ENCODE measurements at places on chromosomes 3 and 15.

GRCh38 chr3:145015253-145015652, 1043.6 kb downstream of the DIPK2A start:
- no peak for DNase-seq

GRCh38 chr3:129519896-129520715, 8.3 kb upstream of the RHO start:
- no peak for DNase-seq

DNA sequence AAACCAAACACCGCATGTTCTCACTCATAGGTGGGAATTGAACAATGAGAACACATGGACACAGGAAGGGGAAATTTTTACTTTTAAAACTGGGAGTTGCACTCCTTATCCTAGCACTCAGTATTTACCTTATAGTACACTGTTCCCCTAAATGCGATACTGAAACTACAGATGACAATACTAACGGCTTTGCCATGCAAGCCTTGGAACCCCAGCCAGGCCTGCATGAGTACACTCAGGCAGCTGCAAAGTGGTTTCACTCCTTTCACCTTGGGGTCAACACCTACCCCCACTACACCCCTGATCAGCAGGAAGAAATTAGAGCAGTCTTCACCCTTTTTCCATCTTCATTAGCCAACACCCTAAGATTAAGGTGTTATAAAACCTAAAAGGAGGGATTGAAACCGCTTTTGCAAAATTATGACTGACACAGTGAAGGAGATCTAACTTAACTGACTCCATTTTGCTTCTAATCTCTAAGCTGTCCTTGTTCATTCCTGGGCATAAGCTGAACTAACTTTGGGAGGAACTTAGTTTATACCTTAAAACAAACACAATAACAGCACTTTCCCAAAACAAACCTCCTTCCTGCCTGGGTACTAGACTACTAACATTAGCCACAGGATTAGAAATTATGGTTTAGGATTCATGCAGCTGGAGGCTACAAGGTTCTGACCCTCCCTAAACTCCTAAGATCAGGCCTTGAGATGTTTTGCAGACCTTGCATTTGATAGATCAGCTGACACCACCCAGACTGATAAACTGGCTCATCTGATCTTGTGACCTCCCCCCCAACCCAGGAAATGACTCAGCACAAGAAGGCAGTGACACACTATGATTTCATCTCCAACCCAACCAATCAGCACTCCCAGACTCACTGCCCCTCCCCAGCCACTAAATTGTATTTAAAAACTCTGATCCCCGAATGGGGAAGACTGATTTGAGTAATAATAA, 452.1 kb upstream of the PPP2R3A start:
- DNase-seq, result no peak

GRCh38 chr3:72720566-72720965, 127.7 kb downstream of the SHQ1 start:
- DNase-seq, result peak; percentile 33

DNA sequence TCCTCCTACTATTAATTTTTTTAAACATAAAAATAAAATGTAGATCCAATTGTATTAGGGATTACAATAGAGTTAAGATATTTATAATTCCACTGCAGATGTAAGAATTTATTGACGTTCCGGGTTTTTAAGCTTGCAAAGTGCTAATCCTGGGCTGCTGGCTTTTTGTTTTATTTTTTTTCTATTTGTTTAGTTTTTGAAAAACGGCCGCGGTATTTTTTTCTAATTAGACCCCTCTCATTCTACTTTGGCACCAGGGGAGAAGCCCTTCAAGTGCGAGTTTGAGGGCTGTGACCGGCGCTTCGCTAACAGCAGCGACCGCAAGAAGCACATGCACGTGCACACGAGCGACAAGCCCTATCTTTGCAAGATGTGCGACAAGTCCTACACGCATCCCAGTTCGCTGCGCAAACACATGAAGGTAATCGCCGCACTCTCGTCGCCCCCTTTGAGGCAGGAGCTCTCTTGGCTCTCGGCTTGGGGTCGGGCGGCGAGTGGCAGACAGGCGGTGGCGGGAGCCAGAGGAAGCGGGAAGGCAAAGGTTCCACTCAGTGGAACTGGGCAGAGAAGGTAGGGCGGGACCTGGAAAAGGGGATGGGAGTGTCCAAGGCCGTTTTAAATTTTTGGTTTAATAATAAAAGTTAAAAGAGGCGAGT, 3.2 kb downstream of the ZIC1 start:
- DNase-seq, result no peak

DNA sequence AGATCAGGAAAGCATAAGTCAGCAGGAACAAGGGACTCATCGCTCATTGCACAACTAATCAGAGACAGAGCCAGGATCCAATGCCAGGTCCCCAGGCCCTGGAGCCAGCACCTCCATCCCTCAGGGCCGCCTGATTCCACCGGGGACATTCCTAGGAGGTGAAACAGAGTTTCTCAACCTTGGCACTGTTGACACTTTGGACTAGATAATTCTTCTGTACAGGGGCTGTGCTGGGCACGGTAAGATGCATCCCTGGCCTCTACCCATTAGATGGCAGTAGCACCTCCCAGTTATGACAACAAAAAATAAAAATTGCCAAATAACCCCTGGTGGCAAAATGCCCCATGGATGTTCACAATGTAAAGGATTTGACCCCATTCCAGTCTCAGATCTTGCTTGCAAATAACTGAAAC, 127.7 kb downstream of the MTHFS start:
- no peak for DNase-seq

GRCh38 chr3:47082519-47082918, 81.4 kb downstream of the SETD2 start:
- DNase-seq, result no peak

Data from NCI-H1436 (cell line).